ENCODE measurements at places on chromosomes 5 and 9.

DNA sequence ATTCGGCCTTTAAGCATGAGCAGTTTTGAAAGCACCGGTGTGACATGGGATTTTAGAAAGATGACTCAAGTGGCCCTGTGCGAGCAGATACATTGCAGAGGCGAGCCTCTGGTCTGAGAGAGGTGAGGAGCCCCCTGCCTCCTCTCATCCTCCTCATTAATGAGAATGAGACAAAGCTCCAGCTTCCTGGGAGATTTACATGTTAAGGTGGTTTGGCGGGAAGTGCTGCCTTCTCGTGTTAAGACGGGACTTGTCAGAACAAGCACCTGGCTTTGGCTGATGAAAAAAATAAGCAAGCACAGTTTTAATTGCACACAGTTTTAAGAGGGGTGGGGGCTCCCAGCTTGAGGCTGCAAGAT, 68.1 kb downstream of the ACTL7B start:
- no peak for DNase-seq

- no peak for DNase-seq
These were observed 534 bp downstream of the SRFBP1 start for GRCh38 chr5:121962347-121962670.

DNA sequence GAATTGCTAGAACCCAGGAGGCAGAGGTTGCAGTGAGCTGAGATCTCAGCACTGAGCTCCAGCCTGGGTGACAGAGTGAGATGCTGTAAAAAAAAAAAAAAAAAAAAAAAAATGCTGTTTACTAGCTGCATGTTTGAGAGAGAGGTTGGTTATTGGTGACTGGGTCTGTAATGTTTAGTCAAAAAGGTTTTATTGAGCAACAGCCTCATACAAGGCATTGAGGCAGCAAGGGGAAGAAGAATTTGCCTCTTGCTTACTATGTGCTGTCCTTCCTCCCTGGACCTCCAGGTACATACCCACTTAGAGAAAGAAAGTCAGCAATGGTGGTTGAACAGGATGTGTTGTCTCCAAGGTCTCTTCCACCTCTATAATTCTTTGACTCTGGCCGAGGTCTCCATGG, 140.7 kb upstream of the SPRY4 start:
- DNase-seq, result no peak

DNA sequence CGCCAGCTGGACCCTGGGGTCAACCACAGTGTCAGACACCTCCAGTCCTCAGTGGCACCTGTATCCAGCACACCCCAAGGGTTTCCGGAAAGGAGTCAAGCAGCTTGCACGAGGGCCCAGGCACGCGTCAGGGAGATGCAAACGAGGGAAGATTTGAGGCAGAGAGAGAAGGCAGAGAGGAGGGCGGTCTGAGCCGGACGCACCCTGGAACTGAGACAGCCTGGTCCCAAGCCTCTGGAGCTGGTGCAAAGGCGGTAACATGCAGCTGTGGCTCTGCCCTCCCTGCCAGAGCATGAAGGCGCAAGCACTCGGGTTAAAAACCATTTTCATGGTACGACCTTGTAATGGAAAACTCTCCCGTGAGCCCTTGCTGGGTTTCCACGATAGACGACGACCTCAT, 32.2 kb downstream of the SLC6A18 start:
- DNase-seq, result no peak

DNA sequence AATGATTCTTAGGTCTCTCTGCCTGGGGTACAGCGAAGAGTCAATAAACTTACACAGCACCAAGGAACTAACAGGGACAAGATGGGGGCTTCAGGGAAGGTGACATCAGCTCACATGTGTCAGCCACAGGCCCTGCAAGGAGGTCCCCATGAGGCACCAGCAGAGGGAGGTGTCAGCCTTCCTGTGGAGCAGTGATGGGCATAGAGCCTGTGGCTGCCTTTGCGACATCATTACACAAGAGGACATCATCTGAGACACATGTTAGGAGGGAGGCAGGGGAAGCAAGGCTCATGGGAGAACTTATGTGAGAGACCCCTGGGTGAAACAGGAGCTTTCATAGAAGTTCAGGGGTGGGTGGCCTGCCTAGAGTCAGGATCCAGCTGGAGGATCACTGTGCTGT, 389.6 kb downstream of the SEMA5A start:
- no peak for DNase-seq

GRCh38 chr5:17314907-17315471, 97.6 kb downstream of the BASP1 start:
- no peak for DNase-seq

- no peak for DNase-seq
These were observed 74.0 kb downstream of the NSG2 start for GRCh38 chr5:174119468-174119881.

DNA sequence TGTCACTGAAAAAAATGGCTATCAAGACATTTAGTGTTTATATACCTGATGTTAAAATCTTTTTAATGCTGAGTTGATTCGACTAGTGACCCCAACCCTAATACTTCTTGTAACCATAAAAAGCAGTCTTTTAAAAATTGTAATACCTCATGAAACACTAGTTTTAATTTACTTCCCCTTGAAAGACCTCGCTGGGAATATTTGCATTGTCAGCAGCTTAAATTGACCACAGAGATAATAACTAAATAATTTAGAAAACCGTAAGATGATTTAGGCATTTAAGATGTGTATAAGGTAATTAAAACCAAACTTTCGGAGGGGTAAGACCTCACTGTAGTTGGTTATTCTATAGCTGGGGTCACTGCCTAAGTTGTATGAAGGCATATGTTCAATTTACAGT, 89.8 kb downstream of the FGF10 start:
- no peak for DNase-seq

DNA sequence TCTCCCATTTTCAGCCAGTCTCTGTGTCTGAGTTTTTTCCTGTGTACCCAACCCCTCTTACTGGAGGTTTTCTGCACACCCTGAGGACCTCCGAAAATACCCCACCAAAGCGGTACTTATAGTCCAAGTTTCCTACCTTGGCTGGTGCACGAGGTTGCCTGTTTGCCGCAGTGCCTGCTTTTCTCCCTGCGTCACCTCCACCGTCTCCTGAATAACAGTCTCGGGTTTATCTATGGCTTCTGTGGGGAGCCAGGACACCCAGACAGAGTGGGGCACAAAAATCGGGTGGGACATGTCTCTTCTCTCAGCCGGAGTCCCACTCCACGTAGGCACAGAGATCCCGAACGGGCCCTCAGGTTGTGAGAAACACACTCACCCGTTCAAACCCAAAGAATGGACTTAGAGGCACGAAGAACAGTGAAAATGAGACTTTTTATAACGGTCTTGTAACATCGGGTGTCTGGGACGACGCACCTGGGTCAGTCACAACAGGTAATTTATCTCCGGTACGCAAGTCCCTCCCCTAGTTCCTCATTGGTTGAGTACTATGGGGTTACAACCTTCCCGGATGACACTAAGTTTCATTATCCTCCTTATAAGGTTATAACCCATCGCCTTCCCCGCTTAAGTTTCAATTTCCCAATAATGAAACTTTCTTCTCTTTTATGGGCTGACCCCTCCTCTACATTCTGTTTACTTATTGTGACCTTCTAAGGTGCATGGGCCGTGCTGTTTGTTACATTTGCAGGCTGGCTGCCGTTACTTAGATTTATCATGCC, 970.2 kb upstream of the COX7C start:
- no peak for DNase-seq

GRCh38 chr9:115956371-115956770, 197.2 kb upstream of the PAPPA start:
- no peak for DNase-seq

DNA sequence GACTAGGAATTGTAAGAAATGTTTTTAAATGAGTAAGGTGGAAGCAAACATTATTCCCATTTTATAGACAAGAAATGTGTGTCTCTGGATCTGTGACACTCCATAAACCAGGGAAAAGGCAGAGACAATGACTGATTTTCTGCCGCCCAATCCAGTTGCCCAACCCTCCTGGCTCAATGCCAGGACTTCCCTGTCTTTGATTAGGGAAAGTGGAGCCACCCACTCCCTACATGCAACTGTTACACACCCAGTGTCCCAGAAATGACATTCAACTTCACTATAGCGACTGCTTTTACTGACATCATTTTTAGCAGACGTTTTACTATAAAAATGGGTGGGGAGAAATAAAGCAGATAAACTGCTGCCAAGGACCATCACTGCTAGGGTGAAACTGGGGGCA, 79.7 kb downstream of the THBS4 start:
- DNase-seq, result no peak

DNA sequence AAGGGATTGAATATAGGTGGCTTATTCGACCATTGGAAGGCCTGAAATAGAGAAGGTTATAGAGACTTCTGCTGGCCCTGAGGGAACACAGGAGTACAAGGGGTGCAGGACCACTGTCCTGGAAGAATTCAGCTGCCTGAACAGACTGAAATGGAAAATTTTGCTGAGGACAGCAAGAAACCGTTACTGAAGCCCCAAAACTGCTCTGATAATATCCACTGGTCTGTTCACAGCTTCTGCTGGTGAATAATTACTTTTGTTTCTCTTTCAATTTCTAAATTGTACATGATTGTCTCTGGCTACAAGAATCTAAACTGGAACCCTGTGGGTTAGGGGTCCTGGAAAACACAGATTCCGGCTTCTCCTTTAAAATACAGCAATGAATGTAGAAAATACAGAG, 218.5 kb upstream of the CDH12 start:
- DNase-seq, result no peak

DNA sequence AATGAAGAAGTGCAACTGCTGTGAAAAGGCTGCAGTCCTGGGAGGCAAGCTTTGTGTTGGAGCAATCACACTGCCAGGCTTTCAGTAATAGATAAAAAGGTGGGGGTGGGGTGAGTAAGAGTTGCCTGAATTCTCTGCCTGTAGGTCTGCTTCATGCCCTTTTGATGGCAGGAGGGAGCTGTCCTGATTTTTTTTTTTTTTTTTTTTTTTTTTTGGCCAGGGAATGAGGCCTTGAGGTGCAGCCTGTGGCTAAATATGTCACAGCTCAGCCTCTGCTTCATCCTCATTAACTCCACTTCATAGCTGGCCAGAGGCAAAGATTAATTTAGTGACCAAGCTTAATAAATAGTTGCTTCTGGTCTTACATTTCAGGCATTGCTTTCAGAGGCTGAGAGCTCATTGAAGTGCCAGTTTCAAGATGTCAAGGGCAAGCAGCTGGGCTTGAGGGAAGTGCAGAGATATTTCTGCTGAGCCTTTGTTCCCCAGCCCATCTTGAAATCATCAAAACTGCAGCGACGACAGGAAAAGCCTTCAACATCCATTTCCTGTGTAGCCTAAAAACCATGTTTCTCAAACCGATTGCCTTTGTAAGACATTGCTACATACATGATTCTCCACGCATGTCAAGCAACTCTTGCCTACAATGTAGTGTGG, 134.7 kb downstream of the MACIR start:
- DNase-seq, result no peak

- DNase-seq, result no peak
These were observed 22.1 kb downstream of the TRMO start for GRCh38 chr9:97900103-97900737.

DNA sequence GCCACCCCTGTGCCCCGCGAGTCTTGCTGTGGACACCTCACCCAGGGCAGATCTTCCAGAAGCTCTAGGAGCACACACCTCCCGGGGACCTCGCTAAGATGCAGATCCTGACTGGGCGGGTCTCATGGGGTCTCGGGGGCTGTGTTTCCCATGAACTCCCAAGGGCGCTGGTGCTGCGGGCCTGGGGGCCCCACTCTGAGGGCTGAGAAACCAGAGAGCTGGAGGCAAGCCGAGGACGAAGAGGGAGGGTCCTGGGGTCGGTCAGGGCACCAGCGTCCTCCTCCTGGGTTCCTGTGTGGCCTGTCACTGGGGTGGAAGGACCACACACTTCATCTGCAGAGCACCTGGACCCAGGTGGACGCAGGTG, 30.2 kb downstream of the SLC6A3 start:
- no peak for DNase-seq

DNA sequence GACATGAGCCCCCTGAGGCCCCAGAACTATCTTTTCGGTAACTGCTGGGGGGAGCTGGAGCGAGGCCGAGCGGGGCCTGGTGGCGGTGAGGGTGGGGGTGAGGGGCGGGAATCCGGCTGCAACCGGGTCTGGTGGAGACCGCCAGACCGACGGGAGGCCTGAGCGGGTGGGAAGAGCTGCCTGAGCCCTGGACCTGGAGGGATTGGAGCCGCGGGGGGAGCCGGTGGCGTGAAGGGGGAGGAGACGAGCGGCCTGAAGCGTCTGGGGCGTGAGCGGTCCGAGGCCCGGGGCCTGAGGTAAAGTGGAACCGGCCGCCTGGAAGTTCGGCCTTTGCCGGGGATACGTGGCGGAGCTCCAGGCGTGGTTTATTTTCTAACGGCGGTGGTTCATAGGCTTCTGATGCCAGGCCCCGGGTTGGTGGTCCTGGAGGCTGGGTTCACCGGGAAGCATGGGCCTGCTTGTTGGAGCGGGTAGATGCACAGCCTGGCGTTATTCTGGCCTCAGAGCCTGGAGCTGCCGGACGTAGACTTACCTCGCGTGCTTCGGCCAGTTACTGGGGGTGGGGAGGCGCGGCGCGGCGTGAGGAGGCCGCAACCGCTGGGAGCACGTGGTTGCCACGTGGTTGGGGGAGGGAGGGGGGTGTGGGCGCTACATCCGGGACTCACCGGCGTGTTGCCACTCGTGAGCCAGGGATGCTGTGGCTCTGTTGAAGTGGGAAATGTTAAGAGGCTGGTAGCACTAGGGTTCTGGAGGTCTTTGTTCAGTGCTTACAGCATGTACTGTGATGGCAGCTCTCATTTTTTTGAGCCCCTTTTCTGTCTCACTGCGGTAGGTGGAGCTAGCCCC, 544 bp downstream of the NPM1 start:
- peak; percentile 89 for DNase-seq

DNA sequence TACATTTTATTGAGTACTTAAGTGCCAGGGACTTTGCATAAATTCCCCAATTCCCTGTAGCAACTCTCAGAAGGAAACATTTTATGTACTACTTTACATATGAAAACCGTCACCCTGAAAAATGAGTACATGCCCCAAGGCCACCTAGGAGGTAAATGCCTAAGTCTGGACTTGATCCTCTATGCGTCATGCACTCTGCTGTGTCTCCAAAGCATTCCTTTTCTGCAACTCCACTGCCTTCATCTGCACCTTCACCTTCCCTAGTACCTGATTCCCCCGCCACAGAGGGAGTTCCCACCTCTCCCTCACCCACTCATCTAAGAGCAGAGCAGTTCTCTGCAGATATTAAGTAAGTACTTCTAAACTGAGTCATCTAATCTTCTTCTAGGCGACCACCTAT, 75.2 kb upstream of the HRH2 start:
- no peak for DNase-seq

DNA sequence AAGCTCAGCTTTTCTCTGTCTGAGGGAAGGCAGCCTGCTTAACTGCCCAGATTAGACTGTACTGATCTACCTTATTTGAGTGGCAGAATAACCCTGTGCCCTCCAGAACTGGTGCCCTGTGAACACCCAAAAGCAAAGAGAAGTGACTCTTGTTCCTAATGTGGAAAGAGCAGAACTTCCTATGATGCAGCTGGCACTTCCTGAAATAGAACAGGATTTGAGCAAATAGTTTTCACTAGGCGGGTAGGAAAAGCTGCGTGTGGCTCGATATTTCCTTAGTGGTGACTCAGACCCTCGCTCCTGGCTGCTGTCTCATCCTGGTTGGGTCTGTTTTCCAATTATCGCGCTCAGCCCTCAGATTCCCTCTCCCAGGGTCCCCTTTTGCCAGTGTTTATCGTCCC, 89.9 kb downstream of the SH3TC2 start:
- DNase-seq, result no peak

- no peak for DNase-seq
These were observed 662.0 kb upstream of the CHD1 start for GRCh38 chr5:99590806-99591205.
